Airway epithelial cell (primary cell): ENCODE measurements at places on chromosomes 2 and 18. TPM values are rescaled to one million over a fixed set of nuclear protein-coding genes. Genes with fewer than 3 reads are reported as not detected.

Gene CCNT2
- 10.6 and 13.2 TPM in 2 replicates for total RNA-seq

Gene REG3G
- not detected in 2 replicates for total RNA-seq

Gene SCN9A
- 0.42 and 0.71 TPM in 2 replicates for total RNA-seq

Gene FSIP2
- total RNA-seq = 0.56 and 0.85 TPM in 2 replicates

Gene POTEI
- not detected in 2 replicates for total RNA-seq

Gene IL36RN
- total RNA-seq = 9.6 and 11.6 TPM in 2 replicates
